Panc1 (cell line): ENCODE measurements at places on chromosomes 5 and 9. TPM values are rescaled to one million over a fixed set of nuclear protein-coding genes. Genes with fewer than 3 reads are reported as not detected.
A peak's percentile ranks its signal among the peaks of the same experiment; 100 is the strongest.

- no peaks in the 10 kb centered on the region for H3K4me1 ChIP-seq
- no peak overlapping the region for H3K4me3 ChIP-seq
- H3K27me3 ChIP-seq, result no peaks in the 10 kb centered on the region
- no peaks in the 10 kb centered on the region for H3K36me3 ChIP-seq
These were observed 102.3 kb downstream of the SEMA6A start for GRCh38 chr5:116472274-116472673.

GRCh38 chr9:98099898-98100297, 19.1 kb downstream of the TRIM14 start:
- H3K4me3 ChIP-seq, result no peak overlapping the region
- DNase-seq, result no peak
- no peaks in the 10 kb centered on the region for H3K27me3 ChIP-seq

DNA sequence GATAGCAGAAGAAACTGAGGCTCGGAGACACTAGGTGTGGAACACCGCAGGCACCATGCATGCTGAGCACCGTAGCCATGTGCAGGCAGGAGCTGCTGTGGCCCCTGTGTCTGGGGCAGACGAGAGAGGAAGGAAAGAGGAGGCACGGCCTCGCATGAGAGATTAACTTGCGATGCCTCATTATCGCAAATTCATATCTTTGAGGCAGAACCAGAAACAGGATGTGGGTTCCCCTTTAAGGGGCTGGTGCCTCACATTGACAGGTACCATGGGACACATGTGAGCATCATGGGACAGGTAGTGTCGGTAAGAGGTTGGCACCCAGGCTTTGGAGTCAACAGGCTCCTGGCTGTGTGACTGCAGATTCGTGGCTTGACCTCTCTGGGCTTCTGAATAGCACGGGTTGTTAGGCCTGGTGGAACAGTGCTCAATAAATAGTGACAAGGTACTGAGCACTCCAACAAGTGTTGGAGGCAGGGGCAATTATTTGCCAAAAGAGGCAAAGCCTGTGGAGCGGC, 40.8 kb downstream of the NAIF1 start:
- peak overlapping the region; percentile 85 for H3K27ac ChIP-seq
- no peaks in the 10 kb centered on the region for H3K27me3 ChIP-seq
- DNase-seq, result no peak
- peaks cover 46% of the 10 kb centered on the region for H3K4me1 ChIP-seq
- no peak overlapping the region for H3K4me3 ChIP-seq
- no peaks in the 10 kb centered on the region for H3K36me3 ChIP-seq

- H3K27me3 ChIP-seq, result no peaks in the 10 kb centered on the region
- no peak for DNase-seq
- peaks cover 7% of the 10 kb centered on the region for H3K4me1 ChIP-seq
- no peak overlapping the region for H3K27ac ChIP-seq
- H3K36me3 ChIP-seq, result no peaks in the 10 kb centered on the region
These were observed 6.5 kb downstream of the CRAT start for GRCh38 chr9:129104051-129104450.

GRCh38 chr9:101403516-101404285, 5.0 kb downstream of the ZNF189 start:
- H3K36me3 ChIP-seq, result peaks cover 15% of the 10 kb centered on the region
- H3K27ac ChIP-seq, result no peak overlapping the region
- DNase-seq, result no peak
- no peaks in the 10 kb centered on the region for H3K27me3 ChIP-seq
- no peak overlapping the region for H3K4me3 ChIP-seq
- peaks cover 3% of the 10 kb centered on the region; the same call in 1 of the 2 replicates for H3K4me1 ChIP-seq

GRCh38 chr9:98811051-98811650, 3.7 kb downstream of the GALNT12 start:
- no peak overlapping the region for H3K27ac ChIP-seq
- H3K4me3 ChIP-seq, result no peak overlapping the region
- 0 out of 2 replicates have a peak, but pooled peaks cover 3% of the 10 kb centered on the region for H3K4me1 ChIP-seq

- H3K36me3 ChIP-seq, result no peaks in the 10 kb centered on the region
- no peak overlapping the region for H3K27ac ChIP-seq
- no peak overlapping the region for H3K4me3 ChIP-seq
These were observed 445.2 kb upstream of the GRAMD2B start for GRCh38 chr5:125978015-125978414.

- no peak overlapping the region for H3K27ac ChIP-seq
- no peaks in the 10 kb centered on the region for H3K27me3 ChIP-seq
- no peak for DNase-seq
- H3K36me3 ChIP-seq, result no peaks in the 10 kb centered on the region
- no peaks in the 10 kb centered on the region for H3K4me1 ChIP-seq
These were observed 34.5 kb upstream of the GLIS3 start for GRCh38 chr9:4334410-4334813.

DNA sequence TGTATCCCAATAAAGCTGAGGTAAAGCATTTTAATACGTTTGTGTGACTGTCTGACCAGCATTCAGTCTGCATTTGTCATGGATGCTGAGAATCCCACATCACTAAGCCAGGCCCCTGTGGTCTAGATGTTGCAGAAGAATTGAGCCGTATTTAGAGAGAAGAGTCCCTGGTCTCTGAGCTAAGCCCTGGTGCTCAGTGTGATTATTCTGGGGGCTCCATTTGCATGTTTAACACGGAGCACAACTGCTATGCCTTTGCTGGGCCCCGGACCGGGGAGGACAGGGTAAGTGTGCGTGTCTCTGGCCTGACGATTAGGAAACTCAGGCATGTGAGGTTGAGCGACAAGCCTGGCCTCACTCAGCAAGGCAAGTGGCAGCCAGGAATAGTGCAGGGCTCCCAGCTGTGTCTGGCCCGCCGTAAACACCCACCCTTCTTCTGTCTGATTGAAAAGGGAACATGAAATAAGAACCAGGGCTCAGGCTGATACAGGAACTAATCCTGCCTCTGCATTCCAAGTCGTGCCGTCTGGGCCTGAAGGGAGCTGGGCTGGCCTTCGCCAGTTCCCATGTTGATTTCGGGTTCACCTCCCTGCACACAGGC, 22.3 kb downstream of the FAM78A start:
- H3K27ac ChIP-seq, result no peak overlapping the region
- no peaks in the 10 kb centered on the region for H3K36me3 ChIP-seq
- H3K4me3 ChIP-seq, result no peak overlapping the region
- no peaks in the 10 kb centered on the region for H3K4me1 ChIP-seq
- no peaks in the 10 kb centered on the region for H3K27me3 ChIP-seq

- no peaks in the 10 kb centered on the region for H3K27me3 ChIP-seq
- no peak overlapping the region for H3K4me3 ChIP-seq
- no peaks in the 10 kb centered on the region for H3K4me1 ChIP-seq
- H3K27ac ChIP-seq, result no peak overlapping the region
- no peak for DNase-seq
These were observed 67.2 kb upstream of the ANGPTL2 start for GRCh38 chr9:127189628-127190027.

DNA sequence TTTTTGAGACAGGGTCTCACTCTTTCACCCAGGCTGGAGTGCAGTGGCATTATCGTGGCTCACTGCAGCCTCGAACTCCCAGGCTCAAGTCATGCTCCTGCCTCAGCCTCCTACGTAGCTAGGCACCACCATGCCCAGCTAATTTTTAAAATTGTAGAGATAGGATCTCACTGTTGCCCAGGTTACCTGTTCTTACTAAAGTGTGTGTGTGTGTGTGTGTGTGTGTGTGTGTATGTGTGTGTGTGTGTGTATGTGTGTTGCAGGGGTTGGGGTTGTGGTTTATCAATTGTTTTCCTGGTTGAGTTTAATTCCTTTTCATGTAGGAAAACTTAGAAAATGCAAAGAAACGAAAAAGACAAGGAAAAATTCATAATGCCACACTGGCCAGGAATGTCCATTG, 21.8 kb downstream of the RNF44 start:
- no peak overlapping the region for H3K4me3 ChIP-seq
- H3K27ac ChIP-seq, result no peak overlapping the region
- no peaks in the 10 kb centered on the region for H3K27me3 ChIP-seq
- H3K4me1 ChIP-seq, result no peaks in the 10 kb centered on the region

DNA sequence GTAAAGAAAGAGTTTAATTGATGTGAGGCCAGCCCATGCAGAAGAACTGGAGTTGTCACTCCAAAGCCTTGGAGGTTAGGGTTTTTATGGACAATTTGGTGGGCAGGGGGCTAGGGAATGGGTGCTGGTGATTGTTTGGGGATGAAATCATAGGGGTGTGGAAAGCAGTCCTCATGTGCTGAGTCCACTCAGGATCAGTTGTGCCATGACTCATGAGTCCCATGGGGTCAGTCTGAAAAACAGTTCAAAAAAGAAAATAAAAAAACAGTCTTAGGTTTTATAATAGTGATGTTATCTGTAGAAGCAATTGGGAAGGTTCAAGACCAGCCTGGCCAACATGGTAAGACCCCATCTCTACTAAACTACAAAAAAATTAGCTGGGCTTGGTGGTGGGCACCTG, 162.3 kb downstream of the KDM4C start:
- no peaks in the 10 kb centered on the region for H3K4me1 ChIP-seq
- no peaks in the 10 kb centered on the region for H3K27me3 ChIP-seq
- DNase-seq, result no peak
- no peak overlapping the region for H3K4me3 ChIP-seq
- no peaks in the 10 kb centered on the region for H3K36me3 ChIP-seq

- no peaks in the 10 kb centered on the region for H3K36me3 ChIP-seq
- no peaks in the 10 kb centered on the region for H3K4me1 ChIP-seq
- H3K27me3 ChIP-seq, result no peaks in the 10 kb centered on the region
- H3K4me3 ChIP-seq, result no peak overlapping the region
These were observed 34.2 kb downstream of the PRKACG start for GRCh38 chr9:68979538-68980314.

DNA sequence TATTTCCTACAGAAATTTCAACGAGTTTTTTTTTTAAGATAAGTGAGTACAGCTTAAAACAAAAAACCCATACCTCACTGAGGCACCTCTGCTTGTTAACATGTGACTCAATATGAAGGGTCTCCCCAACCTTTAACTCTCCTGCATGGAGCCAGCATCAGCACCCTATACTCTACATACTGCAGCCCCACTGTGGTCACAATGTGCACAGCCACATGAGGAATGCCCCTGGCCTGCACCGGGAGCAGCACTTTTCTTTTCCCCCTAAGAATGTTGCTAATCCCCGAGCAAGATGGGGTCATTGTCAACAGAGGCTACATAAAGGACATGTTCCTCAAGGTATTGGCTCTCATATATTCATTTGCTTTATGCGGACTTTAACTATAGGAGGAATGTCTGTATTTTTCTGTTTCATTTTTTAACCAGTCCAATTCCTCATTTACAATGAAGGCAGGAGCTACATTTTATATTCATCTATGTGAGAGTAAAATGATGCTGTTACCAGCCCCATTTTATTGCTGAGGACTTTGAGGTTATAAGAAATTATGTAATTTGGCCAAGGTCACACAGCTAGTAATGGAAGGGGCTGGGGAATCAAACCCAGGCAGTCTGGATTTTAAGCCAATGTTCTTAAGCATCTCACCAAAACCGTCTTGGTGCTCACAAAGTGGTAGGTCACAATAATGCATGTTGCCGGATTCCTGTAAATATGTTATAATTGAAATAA, 93.0 kb downstream of the APBA1 start:
- no peak overlapping the region for H3K27ac ChIP-seq
- no peaks in the 10 kb centered on the region for H3K27me3 ChIP-seq

DNA sequence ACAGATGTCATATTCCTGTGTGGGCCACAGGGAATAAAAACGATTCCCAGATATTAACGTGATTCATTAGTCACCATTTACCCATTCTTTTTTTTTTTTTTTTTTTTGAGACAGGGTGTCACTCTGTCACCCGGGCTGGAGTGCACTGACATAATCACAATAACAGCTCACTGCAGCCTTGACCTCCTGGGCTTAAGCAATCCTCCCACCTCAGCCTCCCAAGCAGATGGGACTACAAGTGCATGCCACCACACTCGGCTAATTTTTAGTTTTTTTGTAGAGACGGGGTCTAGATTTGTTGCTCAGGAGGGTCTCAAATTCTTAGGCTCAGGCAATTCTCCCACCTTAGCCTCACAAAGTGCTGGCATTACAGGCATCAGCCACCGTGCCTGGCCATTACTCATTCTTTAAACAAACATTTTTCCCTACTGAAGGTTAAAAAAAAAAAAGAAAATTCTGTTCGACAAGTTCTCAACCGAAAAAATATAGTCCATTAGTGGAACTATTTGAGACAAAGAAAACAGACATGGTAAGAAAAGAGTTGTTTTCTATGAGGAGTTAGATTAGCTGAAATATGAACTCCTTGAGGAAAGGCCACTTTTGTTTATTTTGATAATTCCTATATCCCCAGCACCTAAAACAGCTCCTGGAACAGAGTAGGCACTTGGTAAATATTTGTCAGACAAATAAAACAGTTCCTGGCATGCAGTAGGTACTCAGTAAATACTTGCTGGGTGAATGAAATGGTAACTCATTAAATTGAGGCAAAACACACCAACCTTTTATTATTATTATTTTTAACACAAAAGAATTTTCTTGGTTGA, 32.1 kb upstream of the PDCL start:
- H3K4me1 ChIP-seq, result peaks cover 6% of the 10 kb centered on the region; the same call in 1 of the 2 replicates
- no peak overlapping the region for H3K4me3 ChIP-seq
- no peak overlapping the region for H3K27ac ChIP-seq
- H3K27me3 ChIP-seq, result no peaks in the 10 kb centered on the region
- DNase-seq, result peak; percentile 51
- H3K36me3 ChIP-seq, result peaks cover 22% of the 10 kb centered on the region

DNA sequence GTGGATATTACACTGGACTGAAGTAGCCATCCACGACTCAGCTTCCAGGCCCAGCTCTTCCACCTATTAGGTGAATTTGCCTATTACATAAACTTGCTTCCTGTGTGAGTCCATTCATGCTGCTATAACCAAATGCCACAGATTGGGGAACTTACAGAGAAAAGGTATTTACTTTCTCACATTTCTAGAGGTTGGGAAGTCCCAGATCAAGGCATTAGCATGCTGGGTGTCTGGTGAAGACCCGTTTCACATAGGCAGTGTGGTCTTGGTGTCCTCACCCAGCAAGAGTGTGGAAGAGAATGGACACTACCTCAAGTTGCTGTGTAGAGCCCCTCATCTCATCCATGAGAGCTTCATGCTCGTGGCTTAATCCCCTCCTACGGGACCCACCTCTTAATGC, 282.6 kb downstream of the IRX1 start:
- H3K36me3 ChIP-seq, result no peaks in the 10 kb centered on the region
- no peaks in the 10 kb centered on the region for H3K27me3 ChIP-seq

- no peaks in the 10 kb centered on the region for H3K27me3 ChIP-seq
- no peaks in the 10 kb centered on the region for H3K4me1 ChIP-seq
- H3K4me3 ChIP-seq, result no peak overlapping the region
- no peak overlapping the region for H3K27ac ChIP-seq
- no peak for DNase-seq
These were observed 224.9 kb downstream of the MAT2B start for GRCh38 chr5:163730206-163730756.

Gene TBCA
- total RNA-seq, result 302 TPM

Gene FSTL4
- total RNA-seq, result 0.18 TPM

Gene GAS1
- total RNA-seq, result 0.13 TPM

Gene SLCO4C1
- total RNA-seq, result 0.90 TPM

Gene MARCOL
- not detected for total RNA-seq

Gene C9orf43
- 1.2 TPM for total RNA-seq
